GM04503 (cell line): ENCODE measurements at places on chromosomes 12 and 14.

- no peak for DNase-seq
Observed at GRCh38 chr12:107584563-107584962, 101.0 kb upstream of the PWP1 start.

DNA sequence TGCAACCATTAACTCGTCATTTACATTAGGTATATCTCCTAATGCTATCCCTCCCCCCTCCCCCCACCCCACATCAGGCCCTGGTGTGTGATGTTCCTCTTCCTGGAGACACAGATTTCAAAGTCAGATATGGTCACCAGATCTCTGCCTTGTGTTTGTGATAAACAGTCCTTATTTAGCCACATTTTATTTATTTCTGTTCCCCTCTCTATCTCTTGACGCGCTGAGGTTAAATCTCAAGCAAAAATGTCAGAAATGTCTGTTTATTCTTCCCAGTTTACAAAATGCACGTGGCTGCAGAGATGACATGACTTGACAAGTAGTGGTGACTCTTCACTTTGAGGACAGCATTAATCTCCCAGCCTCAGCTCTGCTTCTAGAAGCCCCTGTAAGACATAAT is 11.5 kb upstream of the RASSF3 start:
- no peak for DNase-seq

DNA sequence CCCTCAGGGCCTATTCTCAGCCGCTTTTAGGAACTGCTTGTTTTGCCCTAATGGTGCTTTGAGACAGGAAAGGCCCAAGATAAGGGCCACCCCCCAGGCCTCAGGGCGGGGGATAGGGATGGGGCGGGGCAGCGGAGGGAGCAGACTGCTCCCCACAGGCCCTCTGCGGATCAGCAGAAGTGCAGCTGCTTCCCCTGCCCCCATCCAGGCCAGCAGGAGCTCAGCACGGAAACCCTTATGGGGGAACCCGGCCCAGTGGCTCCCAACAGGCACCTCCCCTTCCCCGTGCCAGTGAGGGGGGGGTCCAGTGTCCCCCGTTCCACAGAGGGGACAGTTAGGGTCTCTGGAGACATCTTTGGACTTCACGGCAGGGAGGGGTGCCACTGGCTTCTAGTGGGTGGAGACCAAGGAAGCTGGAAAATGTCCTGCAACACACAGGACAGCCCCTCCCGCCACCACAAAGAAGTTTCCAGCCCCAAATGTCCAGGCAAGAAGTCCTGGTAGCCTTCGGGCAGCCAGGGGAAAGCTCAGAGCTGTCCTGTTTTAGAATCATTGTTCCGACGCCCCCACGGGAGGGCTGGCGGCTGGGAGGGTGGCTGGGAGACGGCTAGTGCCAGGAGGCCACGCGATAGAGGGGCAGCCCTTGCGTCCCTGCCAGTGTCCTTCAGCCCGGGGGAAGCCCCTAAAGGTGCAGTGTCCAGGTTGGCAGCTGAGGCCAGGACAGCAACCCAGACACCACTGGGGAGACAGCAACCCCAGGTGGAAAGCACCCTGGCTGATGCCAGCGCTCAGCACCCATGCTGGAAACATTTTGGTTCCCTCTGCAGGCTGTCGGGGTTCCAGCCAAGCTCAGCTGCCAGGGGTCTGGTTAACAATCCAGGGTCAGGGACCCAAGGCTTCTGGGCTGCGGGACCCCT is 10.4 kb upstream of the GPR132 start:
- no peak for DNase-seq

GRCh38 chr12:79927772-79928474 is 7.0 kb downstream of the PPP1R12A start:
- DNase-seq = no peak
